Amniotic epithelial cell (primary cell): ENCODE measurements at places on chromosomes 7 and 10.

GRCh38 chr10:120607016-120607709 is 150.1 kb downstream of the PLPP4 start:
- peak; percentile 91 for DNase-seq

DNA sequence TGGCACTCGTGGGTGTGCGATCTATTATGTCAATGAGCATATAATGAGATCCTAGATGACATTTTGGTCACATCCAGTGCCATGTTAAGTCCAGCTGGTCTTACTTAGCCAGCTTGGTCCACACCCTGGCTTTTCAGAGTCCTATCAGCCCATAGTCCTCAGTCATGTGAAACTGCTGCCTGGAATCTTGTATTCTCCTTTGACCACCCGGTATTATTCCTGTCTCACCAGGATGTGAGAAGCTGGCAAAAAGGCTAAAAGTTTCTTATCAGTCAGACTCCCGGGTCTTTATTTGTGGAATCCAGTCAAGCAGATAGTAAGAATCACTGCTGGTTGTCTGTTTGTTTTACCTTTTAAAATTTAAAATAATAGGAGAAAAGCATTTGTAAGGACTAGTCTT is 705.6 kb upstream of the GHITM start:
- no peak for DNase-seq

DNA sequence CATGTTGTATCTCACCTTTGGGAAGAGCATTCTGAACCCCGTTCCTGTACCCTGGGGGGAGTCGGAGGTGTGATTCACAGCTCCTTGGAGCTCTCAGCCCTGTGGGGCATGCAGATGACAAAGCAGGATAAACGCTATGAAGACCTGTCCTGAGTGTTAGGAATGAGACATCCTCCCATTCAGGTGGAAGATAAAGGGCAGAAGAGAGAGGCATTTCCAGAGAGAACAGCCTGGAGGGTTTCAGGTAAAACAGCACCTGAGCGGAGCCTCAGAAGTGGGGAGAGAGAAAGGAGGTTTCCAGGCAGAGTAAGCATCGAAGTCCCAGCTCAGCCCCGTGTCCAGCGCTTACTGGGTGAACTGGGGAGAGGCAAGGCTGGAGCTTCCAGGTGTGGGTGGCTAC is 288.9 kb downstream of the KLF6 start:
- no peak for DNase-seq

GRCh38 chr10:101028446-101029337 is 2.2 kb downstream of the PDZD7 start:
- no peak for DNase-seq

DNA sequence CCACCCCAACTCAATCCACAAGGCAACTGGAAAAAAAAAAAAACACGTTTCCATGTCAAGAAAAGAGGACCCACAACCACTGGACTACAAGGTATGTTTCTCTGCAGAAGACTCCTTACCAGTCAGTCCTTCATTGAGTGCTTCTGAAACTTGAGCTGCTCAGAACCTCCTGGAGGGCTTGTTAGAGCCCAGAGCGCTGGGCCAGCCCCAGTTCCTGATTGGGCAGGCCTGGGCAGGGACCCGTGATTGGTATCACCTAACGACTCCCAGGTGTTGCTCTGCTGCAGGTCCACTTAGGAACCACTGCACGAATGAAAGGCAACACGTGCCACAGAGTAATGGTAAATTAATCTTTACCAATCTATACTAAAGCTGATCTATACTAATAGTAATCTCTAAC is 473 bp upstream of the CCDC201 start:
- no peak for DNase-seq

DNA sequence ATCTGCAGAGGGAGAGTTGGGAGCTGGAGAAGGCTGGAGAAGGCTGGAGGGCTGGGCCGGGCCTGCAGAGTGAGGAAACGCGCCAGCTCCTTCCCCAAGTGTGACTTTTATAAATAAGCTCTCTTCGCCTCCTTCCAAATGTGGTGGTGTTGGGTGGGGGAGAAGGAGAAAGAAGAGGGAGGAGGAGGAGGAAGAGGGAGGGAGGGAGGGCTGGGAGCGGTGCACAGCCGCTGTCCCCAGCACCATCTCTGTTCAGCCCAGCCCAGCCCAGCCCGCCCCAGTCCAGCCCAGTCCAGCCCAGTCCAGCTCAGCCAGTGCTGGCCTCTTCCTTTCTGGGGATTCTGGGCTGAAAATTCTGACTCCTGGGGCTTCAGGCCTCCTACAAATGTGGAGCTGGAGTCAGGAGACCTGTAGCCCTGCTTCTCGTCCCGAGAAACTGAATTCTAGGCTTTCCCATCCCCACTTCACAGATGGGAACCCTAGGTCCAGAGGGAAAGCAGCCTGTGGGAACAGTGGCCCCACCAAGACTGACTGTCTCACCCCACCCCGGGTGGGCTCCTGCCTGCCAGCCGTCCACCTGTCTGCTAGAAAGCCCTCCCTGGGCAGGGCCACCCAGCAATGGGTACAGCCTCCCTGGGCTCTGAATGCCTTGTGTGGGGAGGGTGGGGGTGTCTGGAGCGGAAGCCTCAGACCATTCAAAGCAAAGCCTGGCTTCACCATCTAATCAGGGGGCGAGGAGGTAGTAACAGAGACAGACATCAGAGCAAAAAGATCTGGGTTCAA is 2.3 kb downstream of the STX1A start:
- DNase-seq = no peak

GRCh38 chr7:76185187-76185896 is 16.4 kb upstream of the SRRM3 start:
- DNase-seq = no peak

DNA sequence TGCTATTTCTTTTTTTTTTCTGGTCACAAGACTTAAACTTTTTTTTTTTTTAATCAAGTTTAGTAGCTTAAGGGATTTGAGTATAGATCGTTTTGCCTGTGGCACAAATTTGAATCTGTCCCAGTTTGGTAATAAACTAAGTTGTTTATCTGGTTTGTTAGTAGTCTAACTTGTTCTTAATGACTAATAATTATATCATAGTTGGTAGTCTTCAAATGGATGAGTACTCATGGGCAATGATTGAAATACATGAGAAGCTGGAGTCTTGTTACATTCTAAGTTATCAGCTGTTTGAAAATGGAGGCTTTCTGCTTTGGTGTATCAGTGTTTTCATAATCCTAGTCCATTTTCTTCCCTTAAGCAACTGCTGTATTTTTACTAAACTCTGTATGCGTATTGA is 12.3 kb downstream of the BTAF1 start:
- no peak for DNase-seq

DNA sequence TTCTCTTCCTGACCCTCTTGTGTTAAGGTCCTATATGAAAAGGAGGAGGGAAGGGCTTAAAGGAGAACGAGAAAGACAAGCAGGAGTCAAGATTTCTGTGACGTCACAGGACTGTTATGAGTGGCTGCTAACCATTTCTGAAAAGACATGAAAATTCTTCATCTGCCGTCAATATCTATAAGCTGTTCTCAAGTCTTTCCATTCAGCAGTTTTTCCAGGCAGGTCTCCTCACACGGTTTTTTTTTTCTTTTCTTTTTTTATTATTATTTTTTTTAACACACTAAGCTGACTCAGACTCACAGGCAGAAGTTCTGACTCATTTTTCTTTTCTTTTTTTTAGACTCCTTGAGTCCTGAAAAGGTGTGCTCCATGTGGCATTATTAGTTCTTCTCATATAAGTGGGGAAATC is 72.0 kb downstream of the DGKI start:
- peak; percentile 10 for DNase-seq

DNA sequence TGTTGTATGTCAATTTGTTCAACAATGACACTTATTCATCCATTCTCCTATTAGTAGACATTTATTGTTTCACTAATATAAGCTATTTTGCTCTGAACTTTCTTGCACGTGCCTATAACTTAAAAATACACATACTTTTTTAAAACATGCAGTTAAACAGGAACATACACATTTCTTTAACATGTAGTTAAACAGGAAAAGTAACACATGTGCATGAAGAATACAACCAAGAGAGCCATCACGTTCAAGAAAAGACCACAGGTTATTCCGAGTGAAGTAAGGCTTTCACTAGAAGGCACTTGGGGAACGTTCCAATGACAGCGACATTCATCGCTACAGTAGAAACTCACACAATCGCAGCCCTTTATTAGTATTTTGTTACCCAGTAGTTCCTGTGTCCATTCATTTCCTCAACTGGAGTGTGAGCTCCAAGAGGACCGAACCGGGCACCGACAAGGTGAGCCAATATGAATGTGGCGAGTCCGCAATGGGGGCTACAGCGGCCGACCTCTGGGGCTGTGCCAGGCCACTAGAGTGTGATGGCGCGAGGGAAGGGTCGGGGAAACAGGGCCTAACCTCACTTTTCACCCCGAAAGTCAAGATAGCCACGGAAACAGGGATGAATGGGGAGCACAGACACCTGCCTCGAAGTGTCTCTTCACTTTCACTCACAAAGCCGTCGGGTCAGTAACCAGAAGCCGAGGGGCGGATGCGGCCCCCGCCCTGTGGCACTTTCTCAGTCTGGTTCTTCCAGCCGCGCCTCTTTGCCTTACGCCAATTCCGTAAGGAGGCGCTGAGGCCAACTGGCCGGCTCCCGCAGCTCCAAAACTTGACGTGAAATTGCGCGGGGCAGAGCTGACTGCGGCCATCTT is 775 bp upstream of the SEPTIN7 start:
- peak; percentile 82 for DNase-seq

GRCh38 chr10:10392511-10392910 is 625.2 kb upstream of the CELF2 start:
- DNase-seq = no peak

DNA sequence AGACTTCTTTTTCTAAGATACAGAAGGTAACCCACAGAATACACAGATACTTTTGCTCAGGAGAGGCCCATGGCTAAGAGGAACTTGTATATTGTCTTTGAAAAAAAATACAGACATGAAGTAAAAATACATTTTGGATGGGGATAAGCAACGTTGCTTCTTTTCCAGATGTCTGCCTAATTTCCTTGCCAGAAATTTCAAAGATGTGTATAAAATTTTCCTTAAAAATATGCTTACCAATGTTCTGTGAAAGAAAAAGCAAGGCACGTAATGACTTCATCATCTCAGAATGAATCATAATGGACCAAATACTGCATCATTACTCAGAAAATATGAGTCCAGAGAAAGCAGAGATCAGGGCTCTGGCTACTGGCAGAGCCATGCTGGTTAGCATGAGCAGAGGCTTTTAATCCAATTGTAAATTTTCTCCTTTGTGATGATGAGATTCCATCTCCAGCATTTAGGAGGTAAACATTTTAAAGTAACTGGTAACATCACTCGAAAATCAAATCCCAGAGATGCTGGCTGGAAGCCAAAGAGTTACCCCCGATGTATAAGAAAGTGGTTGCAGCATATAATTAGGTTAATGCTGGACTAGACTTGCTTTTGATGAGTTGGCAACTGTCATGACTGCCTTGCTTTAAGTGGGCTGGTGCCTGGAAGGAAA is 272.5 kb downstream of the SEMA3A start:
- DNase-seq = peak; percentile 37

DNA sequence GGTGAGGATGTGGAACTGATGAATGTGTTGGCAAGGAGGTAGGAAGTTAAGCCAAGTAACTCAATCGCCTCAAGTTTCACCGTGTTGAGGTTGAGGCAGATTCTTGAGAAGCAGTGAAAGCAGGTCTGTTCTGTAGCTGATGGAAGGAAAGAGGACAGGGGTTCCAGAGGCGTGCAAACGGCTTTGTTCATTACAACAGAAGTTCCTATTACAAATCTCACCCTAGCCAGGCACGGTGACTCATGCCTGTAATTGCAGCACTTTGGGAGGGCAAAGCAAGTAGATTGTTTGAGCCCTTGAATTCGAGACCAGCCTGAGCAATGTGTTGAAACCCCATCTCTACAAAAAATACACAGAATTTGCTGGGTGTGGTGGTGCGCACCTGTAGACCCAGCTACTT is 36.9 kb upstream of the PTF1A start:
- peak; percentile 50 for DNase-seq

DNA sequence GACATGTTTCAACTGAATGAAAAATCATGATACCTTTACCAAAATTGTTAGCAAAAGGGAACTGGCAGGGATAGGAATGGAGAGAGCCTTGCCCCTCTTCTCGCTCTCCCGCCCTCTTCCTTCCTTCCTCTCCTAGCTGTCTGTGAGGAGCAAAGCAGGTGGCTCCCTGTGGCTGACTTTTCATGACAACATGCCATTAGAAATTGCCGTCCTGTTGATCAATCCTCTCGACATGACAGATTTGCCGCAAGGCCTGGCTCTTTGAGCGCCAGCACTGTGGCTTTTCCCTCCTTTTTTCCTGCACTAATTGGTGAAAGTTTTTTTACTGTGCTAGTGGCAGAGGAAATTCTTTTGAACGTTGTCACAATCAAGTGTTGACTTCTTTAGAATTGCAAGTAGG is 171.1 kb downstream of the TCF7L2 start:
- no peak for DNase-seq

DNA sequence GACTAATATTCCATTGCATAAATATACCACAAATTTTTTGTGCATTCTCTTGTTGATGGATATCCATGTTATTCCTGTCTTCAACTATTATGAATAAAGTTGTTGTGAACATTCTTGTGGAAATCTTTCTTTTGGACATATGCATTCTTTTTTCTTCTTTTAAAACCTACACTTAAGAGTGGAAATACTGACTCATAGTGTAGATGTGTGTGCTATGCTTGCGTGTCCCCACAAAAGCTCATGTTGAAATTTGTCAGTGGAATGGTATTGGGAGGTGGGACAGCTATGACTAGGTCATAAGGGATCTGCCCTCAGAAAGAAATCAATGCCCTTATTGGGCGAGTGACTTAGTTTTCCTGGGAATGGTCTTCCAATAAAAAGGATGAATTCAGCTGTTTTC is 203.6 kb upstream of the PRSS58 start:
- peak; percentile 88 for DNase-seq

DNA sequence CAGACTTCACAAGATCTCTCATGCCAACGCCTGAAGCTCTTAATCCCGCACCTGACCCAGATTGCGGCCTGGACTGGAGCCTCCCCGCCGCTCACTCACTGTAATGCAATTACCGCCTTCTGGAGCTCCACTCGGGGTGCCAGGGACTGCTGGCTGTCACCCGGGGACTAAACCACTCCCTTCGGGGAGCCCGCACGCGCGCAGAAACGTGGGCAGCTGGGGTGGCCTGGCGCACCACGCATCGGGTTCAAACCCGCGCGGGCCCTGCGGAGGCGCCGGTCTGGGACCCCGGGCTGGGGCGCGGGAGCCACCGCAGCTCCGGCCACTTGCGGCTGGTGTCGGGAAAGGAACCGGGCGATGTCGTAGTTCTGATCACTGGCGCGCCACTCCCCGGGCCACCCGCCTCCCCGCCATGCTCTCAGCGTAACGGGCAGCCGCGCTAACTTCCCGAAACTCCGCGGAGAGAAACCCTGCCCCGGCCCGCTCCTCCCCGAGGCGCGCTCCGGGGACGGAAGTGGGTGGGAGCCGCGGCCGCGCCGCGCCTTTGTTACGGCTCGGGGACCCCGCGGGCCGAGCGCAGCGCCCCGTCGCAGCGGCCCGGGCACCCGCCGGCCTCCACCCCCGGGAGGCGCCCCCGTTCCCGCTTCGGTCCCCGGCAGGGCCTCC is 100.3 kb upstream of the SVIL start:
- no peak for DNase-seq

DNA sequence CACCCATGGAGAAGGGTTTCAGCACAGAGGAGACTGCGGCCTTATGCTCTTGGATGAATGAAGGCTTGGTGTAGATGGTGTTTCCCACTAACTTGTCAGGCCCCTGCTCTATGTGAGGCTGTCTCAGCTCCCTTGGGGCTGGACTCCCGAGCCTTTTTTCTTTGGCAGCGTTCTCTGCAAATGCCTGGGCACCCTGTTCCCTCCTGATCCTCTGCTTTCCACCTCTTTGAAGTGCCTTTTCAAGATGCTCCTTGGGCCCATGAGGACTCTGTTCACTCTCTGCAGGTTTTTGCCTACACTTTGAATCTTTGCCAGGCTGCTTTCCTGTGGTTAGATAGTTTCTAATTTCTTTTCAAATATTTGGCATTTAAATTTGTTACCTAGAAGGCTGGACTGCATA is 6.8 kb upstream of the ACBD5 start:
- DNase-seq = no peak
